ENCODE measurements at places on chromosomes 4 and X.

DNA sequence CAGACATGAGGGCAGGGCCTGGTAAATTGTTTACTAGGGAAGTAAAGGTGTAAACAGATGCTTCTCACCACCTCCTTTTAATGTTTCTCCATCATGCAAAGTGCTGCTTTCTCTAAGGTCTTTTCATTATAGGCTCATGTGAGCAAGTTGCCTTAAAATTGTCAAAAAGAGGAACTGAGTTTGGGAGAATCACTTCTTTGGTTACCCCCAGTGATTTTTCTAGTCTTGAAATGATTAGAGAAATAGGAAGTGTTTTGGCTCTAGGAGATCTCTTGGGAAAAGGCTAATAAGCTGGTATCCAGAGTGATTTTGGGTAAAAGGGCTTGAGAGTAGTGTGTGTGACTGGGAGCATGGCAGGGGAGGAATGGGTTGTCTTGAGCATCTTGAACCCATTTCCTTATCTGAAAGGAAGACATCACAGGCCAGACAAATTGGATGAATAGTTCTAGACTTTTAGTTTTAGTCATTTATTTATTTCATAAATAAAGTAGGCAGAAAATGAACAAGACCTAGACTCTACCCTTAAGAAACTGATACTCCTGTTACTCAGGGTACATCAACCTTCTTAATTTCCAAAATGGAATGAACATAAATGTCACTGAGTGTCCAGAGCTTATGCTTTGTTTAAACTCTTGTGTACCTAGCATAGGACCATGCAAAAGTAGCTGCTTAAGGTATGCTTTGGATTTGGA, 14.2 kb downstream of the GRPR start:
- DNase-seq: no peak

DNA sequence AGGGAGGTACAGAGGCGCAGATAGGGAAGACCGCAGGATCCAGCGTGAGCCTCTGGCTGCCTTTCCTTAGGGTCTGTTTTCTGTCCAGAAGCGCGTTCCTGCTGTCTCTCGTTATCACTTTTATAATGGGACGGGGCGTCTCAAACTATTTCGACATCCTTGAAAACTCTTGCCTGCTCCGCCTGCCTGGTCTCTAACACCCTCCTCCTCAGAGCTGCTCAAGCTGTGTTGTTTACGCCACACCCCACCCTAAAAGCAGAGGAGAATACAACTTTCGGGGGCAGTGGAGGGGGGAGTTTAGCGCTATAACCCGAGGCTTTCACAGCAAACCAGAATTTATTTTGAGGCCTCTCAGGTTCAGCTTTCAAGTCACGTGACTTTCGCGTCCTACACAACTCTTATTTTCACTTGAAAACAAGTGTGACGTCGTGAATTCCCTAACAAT, 646 bp upstream of the FAM3A start:
- DNase-seq: no peak

DNA sequence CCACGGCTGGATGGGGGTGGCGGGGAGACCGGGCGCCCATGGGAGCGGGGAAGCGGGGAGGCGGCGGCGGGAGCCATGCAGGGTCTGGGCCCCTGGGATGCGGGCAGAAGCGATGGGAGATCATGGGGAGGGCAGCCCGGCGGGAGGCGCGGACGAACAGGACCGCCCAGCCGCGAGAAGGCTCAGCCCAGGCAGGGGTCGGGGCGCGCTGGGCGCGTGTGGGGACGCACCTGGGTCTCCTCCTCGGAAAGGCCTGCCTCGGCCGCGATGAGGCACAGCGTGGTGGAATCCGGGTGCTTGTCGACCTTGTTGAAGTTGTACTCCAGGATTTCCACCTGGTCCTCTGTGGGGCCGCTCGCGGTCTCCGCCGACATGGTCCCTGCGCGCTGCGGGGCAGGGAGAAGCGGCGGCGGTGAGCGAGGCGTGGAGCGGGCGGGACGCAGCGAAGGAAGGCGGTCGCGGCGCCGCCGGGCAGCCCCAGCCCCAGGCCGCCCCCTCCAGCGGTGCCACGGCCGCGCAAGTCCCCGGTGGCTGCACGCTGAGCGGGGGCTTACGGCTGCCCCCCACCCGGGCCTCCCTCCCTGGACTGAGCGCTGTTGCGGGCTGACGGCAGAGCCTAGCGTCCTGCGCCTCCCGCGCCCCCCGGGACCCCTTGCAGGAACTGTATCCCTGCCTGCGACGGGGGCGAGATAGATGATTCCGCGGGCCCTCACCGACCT, 25.3 kb downstream of the HOPX start:
- peak; percentile 77 for DNase-seq

DNA sequence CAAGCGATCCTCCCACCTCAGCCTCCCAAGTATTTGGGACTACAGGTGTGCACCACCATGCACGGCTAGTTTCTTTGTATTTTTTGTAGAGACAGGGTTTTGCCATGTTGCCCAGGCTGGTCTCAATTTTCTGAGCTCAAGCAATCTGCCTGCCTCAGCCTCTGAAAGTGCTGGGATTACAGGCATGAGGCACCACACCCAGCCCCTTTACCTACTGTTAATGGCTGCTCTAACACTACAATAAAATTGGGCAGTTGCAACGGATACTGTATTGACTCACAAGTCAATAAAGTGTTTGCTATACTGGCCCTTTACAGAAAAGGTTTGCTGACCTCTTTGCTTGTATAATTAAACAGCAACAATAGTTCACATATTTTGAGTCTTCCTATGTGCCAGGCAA, 41.5 kb downstream of the TRIM2 start:
- no peak for DNase-seq

DNA sequence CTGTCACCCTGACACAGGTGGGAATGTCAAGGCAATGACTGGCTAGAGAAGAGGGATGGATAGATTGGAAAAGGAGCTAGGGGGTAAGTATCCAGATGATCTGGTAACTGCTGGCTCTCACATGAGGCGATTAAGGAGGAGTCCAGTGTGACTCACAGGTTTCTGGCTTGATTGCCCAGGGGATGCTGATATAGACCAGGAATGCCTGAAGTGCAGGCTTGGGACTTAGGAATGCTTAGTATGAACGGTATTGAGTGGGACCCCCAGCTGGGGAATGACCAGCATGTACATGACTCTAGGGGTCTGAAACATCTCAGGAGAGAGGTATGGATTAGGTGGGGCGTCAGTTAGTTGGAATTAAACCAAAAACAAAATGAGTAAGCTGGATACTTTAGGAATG, 65.8 kb upstream of the PRPS1 start:
- DNase-seq: no peak

DNA sequence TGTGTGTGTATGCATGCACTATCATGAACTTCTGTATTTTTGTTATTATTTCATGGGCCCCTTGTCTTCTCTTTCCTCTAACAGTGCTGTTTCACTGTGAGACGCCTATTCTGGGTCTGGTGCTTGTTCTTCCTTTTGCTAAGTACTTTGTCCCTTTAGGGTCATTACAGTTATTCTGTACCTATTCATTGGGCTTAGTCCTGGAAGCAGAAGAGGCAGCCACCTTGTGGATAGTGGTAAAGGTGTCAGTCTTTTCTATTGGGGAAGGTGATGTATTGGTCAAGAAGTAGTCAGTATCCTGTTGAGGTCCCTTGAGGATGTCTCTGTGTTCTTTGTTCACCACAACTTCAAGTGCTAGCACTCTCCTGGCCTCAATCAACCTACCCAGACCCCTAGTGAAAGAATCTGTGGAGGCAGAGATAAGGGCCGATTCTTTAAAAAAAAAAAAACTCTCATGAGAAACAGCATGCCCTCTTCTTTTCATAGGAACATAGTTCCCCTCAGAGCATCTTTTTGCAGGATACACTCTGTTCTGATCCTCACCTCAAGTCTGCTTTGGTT, 593.8 kb downstream of the SPRY1 start:
- DNase-seq: no peak
